ENCODE measurements at places on chromosomes 12 and 14.

GRCh38 chr12:104520242-104520900 lies 63.6 kb downstream of the CHST11 start:
- DNase-seq: no peak

GRCh38 chr12:100572184-100572583 lies 1.3 kb upstream of the GAS2L3 start:
- DNase-seq: no peak

DNA sequence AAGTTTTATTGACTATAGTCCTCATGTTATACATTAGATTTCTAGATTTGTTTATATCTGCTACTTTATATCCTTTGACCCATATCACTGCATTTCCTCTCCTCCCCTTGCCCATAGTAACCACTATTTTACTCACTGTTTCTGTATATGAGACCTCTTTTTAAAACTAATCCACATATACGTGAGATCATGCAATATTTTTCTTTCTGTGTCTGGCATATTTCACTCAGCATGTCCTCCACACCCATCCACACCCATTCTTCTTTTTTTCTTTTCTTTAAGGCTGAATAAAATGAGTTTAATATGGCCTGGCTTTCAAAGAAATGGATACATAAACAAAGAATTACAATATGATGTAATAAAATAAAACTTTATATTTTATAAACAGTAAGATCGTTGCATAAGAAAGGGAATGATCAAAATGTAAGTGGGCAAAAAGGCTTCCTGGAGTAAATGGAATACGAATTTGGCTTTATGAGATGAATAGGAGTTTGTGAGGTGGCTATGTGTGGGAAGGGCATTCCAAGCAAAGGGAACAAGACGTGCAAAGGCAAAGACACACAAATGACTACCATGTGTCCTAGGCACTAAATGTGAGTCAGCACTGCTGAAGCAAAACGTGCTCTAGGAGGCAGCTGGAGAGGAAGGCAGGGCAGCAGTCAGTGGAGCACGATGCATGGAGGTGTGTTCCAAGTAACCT lies 53.2 kb upstream of the HIF1A start:
- no peak for DNase-seq

GRCh38 chr14:55313480-55313879 lies 42.3 kb downstream of the FBXO34 start:
- no peak for DNase-seq

- no peak for DNase-seq
Measured at GRCh38 chr12:32084017-32084688, 22.5 kb upstream of the BICD1 start.
